ENCODE measurements at places on chromosomes 11 and 22.
A peak's percentile ranks its signal among the peaks of the same experiment; 100 is the strongest.

DNA sequence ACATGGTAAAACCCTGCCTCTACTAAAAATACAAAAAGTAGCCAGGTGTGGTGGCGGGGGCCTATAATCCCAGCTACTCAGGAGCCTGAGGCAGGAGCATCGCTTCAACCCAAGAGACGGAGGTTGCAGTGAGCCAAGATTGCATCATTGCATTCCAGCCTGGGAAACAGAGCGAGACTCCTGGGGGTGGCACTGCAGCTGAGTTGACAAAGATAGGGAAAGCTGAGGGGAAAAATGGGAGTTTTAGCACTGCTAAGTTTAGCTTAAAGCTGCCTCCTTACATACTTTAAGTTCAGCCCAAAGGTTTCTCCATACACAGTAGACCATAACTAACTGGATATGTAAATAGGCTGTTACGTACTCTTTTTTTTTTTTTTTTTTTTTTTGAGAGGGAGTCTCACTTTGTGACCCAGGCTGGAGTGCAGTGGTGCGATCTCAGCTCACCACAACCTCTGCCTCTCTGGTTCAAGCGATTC is 9.0 kb upstream of the USP28 start:
- no peak for DNase-seq

DNA sequence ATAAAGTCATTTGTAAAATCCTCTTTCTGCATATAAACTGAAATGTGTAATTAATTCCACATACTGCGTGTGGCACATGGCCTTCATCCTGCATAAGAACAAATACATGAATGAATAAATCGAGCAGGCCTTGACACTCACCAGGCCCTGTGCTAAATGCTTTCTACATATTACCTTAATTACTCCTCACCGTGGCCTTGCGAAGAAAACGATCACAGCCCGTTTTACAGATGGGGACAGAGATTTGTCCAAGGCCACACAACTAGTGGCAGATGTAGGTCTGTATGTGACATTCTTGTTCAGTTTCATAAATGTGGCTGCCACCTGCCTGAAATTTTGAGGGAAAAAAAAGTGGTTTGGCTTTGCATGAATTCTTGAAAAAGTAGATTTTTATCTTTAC is 5.8 kb upstream of the CCND1 start:
- DNase-seq: no peak

DNA sequence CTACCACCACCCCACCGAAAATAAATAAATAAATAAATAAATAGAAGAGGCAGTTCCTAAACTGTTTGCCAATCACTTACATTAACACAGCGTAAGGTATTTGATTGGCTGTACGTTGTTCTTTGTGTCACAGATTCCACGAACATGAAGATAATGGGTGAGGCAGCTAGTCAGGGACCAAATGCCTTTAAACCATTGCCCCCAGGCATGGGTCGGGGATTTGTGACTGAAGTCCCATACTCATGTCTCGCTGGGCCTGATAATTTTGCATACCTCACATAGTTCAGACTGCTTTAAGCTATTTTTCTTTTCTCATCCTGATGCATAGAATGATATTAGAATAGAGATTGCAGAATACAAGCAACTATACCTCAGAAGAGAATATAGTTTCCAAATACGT is 3.6 kb upstream of the CBL start:
- DNase-seq: no peak

- no peak for DNase-seq
Measured at GRCh38 chr11:102709201-102709945, 3.8 kb upstream of the MMP27 start.

GRCh38 chr11:32080361-32080980 is 10.4 kb upstream of the RCN1 start:
- peak; percentile 45 for DNase-seq

GRCh38 chr11:134332189-134332631 is 422 bp downstream of the GLB1L2 start:
- DNase-seq: no peak

GRCh38 chr11:121365304-121365703 is 72.7 kb downstream of the SC5D start:
- peak; percentile 43 for DNase-seq

- peak; percentile 90 for DNase-seq
Measured at GRCh38 chr11:100066399-100066798, 620.7 kb upstream of the ARHGAP42 start.

GRCh38 chr11:45104006-45104789 is 42.2 kb upstream of the PRDM11 start:
- DNase-seq: no peak

- no peak for DNase-seq
Measured at GRCh38 chr11:16016468-16016829, 339.9 kb downstream of the SOX6 start.

DNA sequence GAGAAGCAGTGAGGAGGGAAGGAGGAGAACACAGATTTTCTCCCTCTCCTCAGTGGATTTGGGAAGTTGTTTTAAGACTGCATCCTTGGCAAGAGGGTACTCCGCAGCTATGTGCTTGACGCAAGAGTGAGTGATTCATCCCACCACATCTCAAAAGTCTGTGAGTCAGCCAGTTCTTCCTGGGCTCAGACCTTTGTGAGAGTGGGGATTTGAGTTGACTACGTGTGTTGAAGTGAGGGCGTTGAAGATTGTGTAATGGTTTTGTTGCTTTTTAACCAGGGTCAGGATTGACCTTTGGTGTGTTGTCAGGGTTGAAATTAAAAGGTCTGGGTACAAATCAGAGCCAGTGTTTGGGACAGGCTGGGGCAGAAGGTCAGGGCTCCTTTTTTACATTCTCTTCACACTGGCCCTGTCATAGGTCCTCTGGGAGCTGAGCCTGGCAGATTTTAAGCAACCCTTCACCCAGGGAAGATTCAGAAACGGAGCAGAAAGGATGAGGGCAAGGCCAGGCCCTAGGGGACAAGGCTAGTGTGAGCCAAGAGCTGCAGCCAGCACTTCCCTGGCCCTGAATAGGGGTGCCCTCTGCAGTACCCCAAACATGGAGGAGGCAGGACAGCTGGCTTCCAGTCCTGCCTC is 4.2 kb upstream of the C11orf86 start:
- no peak for DNase-seq

GRCh38 chr11:35553831-35554230 is 28.4 kb upstream of the PAMR1 start:
- no peak for DNase-seq

- no peak for DNase-seq
Measured at GRCh38 chr11:67409261-67409666, 5.4 kb downstream of the TBC1D10C start.

- peak; percentile 33 for DNase-seq
Measured at GRCh38 chr22:46803031-46803880, 40.8 kb downstream of the TBC1D22A start.

GRCh38 chr11:58659910-58660570 is 37.6 kb downstream of the CNTF start:
- no peak for DNase-seq

DNA sequence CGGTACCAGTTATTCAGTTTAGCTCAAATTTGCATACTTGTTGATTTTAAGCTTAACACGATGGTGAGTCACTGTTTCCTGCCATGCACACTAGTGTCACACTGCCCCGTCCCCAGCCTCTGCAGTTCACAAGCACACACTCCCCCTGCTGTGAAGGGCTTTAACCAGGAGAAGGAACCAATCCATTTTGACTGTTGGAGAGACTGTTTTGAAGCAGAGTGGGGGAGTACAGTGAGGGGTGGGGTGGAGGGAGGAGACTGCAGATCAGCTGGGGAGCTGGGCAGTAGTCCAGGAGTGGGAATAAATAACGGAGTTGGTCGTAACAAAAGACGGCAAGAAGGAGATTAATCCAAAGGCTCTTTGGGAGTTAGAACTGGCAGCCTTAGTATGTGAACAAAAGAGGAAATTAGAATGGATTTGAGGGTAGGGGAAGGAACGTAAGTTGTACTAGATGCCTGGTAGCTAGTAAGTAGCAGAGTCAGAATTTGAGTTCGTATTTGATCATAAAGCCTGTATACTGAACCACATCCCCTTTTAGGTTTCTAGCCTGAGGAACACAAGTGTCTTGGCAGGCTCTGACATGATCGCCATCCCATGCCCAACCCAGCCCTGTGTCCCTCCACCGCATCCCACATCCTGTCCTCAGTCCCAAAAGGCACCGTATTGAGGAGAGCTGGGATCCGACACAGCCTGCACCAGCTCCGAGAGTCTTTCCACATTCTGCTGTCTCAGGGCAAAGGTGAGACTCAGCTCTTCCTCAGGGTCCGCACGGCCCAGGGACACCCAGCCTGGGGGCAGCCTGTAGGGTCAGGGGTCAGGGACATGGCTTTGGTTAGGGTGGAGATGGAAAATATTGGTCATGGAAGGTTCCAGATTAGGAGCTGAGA is 862 bp downstream of the TPP1 start:
- no peak for DNase-seq

DNA sequence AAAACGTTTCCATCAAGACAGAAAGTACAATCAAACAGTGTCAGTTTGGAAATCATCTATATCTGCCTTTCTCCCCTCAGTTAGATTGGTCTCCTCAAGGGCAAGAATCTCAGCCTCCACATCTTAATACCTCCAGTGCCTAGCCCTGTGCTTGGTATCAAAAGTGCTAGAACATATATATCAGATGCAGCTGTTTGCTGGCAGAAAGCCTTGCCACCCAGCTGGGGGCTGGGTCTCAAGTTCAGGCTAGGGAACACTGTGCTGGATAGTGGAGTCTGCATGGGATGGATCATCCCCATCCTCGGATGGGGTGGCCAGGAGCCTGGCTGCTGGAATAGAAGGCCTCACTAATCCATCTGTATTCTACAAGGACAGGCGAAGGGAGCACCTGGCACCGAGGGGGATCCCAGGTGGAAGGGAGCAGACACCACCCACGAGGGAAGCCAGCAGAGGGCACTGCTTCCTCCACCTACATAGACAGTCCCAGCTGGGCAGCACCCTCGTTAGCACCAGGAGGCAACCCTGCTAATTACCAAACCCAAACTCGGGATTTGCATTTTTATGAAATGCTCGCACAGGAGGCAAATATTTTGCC is 602.2 kb downstream of the BUD13 start:
- DNase-seq: peak; percentile 29

DNA sequence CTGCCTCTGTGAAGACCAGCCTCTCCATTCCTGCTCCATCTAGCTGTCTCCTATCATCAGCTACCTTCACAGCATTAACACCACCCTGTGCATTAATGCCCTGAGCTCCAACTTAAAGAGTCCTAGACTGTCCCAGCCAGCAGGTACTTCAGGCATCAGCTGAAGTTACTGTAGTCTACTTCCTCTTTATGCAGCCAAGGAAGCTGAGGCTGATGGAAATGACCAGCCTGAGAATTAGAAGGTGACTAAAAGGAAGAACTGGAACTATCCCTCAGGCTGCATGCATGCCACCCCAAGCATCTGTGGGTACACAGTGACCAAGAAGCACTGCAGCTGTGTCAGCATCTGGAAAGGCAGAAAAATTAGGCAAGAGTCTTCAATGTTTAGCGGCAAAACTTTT is 28.2 kb downstream of the MS4A10 start:
- DNase-seq: no peak

- DNase-seq: no peak
Measured at GRCh38 chr11:105389952-105390351, 219.9 kb upstream of the GRIA4 start.

GRCh38 chr11:85977751-85978160 is 91.1 kb downstream of the PICALM start:
- peak; percentile 98 for DNase-seq

GRCh38 chr22:46913351-46913750 is 150.9 kb downstream of the TBC1D22A start:
- DNase-seq: no peak

DNA sequence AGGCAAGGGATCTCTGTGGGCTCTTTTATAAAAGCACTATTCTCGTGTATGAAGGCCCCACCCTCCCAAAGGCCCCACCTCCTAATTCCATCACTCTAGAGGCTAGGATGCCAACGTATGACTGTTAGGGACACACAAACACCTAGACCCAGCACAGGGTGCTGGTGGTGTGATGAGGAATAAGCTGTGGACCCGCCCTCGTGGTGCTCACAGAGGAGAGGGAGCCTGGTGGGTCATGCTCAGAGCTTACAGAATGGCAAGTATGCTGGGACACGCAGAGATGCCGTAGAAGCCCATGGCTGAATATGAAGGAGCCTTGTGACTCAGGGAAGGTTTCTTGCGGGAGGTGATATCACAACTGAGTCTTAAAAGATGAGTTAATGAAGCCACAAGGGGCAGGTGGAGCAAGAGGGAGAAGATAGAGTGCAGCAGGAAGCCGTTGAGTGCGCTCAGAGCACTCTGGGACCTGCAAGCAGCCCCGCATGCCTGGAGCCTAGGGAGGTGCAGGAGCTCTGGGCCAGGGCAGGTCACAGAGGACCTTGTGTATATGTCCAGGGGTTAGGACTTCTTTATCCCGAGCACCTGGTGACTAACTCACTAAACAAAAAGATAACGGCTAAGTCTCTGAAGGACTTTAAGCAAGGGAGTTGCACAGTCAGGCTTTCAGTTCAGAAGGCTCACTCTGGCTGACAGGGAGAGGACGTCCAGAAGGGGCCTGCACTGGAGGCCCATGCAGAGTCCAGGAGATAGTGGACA is 160.9 kb downstream of the TRIM29 start:
- no peak for DNase-seq

DNA sequence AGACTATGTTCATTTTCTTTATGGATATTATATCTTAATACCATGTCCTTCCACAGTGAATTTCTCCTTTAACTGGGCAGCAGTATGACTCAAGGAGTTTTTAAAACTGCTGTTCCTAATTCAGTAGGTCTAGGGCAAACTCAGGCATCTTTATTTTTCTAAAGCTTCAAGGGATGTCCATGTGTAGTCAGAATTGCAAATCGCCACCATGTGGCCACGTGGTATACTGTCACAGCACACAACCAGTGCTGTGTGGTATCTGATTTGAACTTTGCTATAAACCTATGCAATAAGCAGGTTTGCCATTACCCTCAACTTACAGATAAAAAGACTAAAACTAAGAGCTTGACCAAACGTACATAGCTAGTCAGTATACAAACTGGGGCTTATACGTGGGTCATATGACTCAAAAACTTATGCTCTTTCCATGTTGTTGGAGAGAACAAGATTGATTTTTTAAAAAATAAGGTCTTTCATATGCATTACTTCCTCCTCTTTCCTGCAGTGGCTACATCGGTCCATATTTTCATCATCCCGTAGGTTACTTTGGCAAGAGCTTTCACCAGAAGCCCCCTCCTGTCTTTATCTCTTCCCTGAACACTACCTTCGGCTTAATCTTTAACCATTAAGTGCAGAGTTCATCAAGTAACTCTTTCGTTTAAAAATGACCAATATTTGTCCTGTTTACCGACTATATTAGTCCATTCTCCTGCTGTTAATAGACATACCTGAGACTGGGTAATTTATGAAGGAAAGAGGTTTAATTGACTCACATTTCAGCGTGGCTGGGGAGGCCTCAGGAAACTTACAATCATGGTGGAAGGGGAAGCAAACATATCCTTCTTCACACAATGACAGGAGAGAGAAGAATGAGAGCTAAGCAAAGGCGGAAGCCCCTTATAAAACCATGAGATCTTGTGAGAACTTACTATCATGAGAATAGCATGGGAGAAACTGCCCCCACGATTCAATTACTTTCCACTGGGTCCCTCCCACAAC is 8.0 kb upstream of the HTATIP2 start:
- DNase-seq: peak; percentile 0

- peak; percentile 87 for DNase-seq
Measured at GRCh38 chr22:26548984-26549383, 36.7 kb upstream of the TFIP11 start.

GRCh38 chr11:2273771-2274170 is 3.4 kb upstream of the ASCL2 start:
- no peak for DNase-seq

GRCh38 chr11:120031612-120032600 is 106.0 kb downstream of the TRIM29 start:
- DNase-seq: no peak
